ENCODE measurements at places on chromosomes 3 and 15.

DNA sequence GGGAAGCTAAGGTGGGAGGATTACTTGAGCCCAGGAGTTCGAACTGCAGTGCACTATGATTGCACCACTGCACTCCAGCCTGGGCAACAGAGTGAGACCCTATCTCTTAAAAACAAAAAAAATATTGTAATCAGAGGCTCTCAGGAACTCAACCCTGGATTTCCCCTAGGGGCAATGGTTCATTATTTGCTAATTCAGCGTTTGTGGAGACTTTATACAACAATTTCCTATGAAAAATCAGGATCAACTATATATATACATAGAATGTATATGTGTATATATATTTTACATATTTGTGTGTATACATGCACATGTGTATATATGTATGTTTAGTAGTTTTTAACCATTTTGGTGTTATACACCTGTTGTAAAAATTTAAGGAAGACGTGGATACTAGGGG lies 463.1 kb downstream of the FHIT start:
- DNase-seq = no peak

DNA sequence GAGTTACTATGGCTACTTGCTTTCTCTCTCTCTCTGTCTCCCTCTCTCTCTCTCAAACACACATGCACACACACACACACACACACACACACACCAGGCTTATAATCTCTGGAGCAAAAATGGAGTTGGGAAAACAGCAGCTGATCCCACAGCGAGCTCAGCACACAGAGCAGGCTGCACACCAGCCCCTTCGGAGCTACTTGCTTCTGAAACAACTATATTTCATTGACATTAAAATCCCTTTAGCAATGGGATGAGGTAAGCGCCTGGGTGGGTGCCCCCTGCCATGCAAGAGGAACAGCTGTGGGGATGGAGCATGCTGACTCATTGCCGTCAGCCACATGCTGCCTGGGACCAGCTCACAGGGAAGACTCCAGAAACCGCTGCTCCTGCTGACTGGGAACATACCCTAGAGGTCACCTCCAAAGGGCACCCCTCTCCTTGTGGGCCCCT lies 45.7 kb downstream of the B3GNT5 start:
- DNase-seq = no peak

GRCh38 chr15:78370013-78370412 lies 29.9 kb downstream of the CRABP1 start:
- no peak for DNase-seq

GRCh38 chr3:154132777-154133375 lies 11.7 kb downstream of the ARHGEF26 start:
- DNase-seq = no peak

- DNase-seq = no peak
Measured at GRCh38 chr3:183435661-183436060, 7.2 kb upstream of the MCF2L2 start.

DNA sequence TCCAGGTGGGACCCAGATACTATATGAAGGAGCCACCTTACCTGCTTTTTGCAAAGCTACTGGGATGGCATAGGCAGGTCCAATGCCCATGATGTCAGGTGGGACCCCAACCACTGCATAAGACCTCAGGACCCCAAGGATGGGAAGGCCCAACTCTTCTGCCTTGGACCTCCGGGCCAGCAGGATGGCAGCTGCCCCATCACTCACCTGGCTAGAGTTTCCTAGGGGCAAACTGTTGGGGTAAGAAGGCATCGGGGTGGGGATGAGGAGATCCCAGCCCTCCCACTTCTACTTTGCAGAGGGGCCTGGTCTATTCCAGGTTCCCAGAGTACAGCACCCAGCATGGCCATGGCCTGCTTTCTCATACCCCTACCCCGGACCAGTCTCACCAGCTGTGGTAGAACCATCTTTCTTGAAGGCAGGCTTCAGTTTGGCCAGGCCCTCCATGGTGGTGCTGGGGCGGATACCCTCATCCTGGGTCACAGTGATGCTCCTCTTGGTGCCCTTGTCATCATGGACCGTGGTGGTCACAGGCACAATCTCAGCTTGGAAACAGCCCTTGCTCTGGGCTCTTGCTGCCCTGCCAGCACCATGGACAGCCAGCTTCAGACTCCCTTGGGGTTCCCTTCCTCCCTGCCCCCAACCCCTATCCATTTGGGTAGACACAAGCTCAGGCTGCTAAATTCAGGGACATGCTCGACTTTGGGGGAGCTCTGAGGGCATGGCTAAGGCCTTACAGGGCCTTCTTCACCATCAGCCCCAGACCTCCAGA lies 10.6 kb downstream of the ACAA1 start:
- no peak for DNase-seq

GRCh38 chr3:100136921-100137320 lies 22.6 kb upstream of the FILIP1L start:
- DNase-seq = no peak

GRCh38 chr15:41494190-41494921 lies 682 bp downstream of the ITPKA start:
- DNase-seq = peak; percentile 42

GRCh38 chr15:42921342-42921731 lies 759 bp upstream of the TTBK2 start:
- DNase-seq = peak; percentile 22

GRCh38 chr3:21435871-21436270 lies 315.1 kb downstream of the ZNF385D start:
- DNase-seq = no peak

DNA sequence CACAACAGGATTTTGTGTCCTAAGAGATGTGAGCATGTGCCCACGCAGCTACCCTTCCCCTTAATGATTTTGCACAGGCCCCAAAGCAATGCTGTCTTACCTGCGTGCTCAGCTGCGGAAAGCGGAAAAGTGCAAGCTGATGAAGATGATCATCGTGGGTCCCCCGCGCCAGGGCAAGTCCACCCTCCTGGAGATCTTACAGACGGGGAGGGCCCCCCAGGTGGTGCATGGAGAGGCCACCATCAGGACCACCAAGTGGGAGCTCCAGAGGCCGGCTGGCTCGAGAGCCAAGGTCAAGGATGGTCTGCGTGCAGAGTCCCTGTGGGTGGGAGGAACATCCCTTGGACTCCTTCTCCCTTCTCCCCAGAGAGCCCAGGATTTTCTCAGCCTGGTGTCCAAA lies 103.1 kb downstream of the LRRK1 start:
- DNase-seq = no peak

DNA sequence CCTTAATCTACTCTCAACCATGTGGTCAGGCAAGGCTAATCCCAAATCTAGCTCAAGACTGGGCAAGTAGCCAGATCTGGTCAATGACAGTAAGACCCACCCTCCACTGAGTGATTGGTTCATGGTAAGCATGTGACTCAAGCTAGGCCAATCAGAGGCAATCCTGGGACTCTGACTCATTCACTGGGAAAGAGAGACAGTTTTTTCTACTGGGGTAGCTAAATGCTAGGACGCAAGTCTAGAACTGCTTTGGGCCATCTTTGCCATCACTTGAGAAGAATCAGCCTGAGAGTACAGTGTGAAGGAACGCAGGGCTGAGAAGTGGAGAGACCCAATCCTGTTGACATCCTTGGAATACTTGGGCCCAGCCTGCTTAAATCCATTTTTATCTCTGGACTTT lies 9.4 kb upstream of the RAD18 start:
- DNase-seq = no peak

- DNase-seq = no peak
Measured at GRCh38 chr3:61589856-61590255, 28.5 kb downstream of the PTPRG start.

DNA sequence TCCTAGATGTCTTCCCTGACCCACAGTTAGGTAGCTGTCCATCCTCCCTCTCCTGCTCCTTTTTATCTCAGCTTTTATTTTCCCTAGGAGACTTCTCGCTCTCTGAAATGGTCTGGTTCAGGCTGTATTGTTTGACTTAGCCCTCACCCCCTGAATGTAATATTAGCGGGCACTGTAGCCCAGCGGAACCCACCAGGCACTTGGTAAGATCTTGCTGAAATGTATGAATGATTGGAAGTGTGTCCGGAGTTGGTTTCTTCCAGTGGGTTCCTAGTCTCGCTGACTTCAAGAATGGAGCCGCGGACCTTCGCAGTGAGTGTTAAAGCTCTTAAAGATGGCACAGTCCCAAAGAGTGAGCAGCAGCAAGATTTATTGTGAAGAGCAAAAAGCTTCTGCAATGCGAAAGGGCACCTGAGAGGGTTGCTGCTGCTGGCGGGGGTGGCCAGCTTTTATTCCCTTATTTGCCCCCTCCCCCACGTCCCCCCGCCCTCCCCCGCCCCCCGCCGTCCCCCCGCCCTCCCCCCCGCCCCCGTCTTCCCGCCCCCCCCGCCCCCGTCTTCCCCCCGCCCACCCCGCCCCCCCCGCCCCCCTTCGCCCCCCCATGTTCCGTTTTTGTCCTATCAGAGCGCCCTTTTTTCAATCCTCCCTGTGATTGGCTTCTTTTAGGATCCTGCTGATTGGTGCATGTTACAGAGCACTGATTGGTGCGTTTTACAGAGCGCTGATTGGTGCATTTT lies 694 bp upstream of the EEFSEC start:
- DNase-seq = no peak

- DNase-seq = no peak
Measured at GRCh38 chr3:20898962-20899361, 713.0 kb upstream of the SGO1 start.

GRCh38 chr3:186095561-186096081 lies 13.3 kb downstream of the ETV5 start:
- no peak for DNase-seq

DNA sequence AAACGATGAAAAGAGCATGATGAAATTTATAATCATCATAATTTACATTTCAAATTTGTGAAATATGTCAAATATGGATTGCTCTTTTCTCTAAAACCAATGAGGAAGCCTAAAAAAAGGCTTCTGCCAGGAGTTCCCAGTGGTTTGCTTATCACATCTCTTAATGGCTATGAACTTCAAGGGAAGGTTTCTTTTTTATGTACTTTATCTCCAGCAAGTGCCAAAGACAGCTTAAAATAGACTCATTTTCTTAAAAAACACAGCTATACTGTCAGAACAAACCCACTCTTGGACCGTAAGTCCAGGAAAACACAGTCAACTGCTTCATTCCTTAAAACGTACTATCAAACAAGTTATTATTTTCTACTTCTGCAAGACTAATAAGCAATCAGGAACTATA lies 80.2 kb downstream of the DLG1 start:
- no peak for DNase-seq

DNA sequence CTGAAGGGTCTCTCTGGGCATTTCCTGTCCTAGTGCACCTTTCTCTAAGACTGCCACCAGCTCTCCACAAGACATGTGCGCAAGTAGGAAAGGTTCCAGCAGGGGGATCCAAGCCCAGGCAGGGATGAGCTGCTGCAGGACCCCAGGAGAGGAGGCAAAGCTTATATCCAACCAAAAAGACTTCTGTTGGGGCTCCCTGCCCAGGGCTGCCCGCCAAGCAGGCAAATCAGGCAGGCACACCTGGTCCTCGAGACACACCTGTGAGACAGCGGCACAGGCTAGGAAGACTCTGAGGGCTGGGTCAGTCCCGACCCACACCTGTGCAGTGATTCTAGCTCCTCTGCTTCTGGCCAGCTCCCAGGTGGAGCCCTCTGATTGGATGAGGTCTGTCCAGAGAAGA lies 80.6 kb downstream of the MYLK start:
- no peak for DNase-seq

GRCh38 chr15:66947471-66947870 lies 117.9 kb upstream of the SMAD3 start:
- no peak for DNase-seq

- no peak for DNase-seq
Measured at GRCh38 chr3:149450281-149450680, 24.2 kb upstream of the TM4SF4 start.

DNA sequence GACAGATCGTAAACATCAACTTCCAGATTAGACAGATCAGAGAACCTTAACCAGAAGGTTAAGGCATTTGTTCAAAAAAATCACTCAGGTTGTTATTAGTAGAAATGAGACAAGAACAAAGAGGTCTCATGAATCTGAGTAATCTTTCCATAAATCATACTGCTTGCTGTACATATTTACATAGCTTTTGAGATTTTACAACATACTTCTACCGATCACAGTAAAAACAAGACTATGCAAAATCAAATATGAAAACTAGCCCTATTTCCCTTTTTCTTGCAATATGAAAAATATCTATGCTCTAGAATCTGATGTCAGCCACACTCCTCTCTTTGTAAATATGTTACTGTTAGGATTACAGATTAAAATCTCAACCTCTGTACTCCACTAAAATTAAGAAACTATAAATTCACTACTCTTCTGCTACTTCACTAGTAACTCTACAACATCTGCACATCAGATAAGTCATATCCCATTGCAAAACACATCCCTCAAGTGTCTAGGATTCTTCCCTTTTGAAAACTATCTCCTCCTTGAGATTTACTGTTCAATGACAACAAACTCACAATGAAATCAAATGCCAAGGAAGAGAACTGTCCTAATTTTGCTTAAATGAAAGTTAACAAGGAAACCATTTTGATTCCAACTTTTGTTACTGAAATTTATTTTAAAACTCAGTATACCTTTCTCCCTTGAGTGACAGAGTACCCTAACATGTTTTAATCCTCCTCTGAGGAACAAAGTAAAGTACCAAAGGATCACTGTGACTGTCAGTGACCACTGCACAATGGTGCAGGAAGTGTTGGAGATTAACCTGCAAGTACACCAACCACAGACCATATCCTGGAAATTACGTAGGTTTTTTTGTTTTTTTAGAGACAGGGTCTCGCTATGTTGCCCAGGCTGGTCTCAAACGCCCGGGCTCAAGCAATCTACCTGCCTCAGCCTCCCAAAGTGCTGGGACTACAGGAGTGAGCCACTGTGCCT lies 12.8 kb downstream of the DCUN1D1 start:
- DNase-seq = no peak

- no peak for DNase-seq
Measured at GRCh38 chr3:54999159-54999558, 71.3 kb upstream of the LRTM1 start.

GRCh38 chr15:35624881-35625280 lies 78.9 kb upstream of the DPH6 start:
- no peak for DNase-seq

DNA sequence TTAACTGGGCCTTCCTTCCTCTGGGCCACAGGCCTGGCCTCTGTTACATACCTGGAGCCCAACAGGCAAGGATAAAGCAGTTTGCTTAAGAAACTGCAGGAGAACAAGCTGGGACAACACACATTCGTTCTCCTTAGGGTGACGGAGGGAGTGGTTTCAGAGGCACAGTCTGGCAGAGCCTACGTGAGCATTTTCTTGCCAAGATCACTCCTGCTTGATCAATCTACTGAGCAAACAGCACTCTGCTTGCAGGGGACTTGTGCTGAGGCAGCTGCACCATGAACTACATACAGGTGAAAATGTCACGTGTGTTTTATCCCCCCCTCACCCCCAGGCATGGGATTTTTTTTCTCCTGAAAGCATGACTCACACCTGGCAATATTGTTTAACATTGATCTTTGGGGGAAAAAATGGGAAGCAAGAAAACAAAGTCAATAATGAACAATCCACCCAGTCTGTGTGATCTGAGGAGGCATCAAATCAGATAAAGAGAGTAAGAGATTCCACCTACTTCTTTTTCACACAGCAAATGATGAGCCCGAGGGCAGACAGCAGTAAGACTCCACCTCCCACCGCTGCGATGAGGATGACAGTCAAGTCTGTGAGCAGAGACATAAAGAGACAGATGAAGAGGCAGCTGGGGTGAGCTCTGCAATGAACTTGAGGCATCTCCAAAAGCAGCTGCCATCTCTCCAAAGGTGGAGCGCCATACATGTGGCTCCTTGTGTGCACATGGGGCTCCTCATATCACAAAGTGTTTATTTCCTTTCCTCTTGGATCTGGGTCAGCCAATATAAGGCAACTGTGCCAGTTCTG lies 57.4 kb downstream of the CDCP1 start:
- DNase-seq = no peak

GRCh38 chr15:88981244-88982215 lies 68.4 kb upstream of the MFGE8 start:
- DNase-seq = no peak
